ENCODE measurements at places on chromosomes 4 and X. TPM values are rescaled to one million over a fixed set of nuclear protein-coding genes. Genes with fewer than 3 reads are reported as not detected.

GRCh38 chr4:7255488-7255881 is 63.1 kb downstream of the SORCS2 start:
- DNase-seq: no peak
- H3K27ac ChIP-seq: no peak overlapping the region
- H3K4me1 ChIP-seq: no peaks in the 10 kb centered on the region
- H3K36me3 ChIP-seq: no peaks in the 10 kb centered on the region

The PABPC4L gene
- total RNA-seq: not detected

- no peaks in the 10 kb centered on the region for H3K36me3 ChIP-seq
- no peak overlapping the region for H3K27ac ChIP-seq
- no peak overlapping the region for H3K4me3 ChIP-seq
- no peak for DNase-seq
- peaks cover 18% of the 10 kb centered on the region for H3K4me1 ChIP-seq
Observed at GRCh38 chrX:2897311-2897689, 31.8 kb downstream of the ARSD start.

- H3K36me3 ChIP-seq: no peaks in the 10 kb centered on the region
- no peak overlapping the region for H3K4me3 ChIP-seq
- H3K27ac ChIP-seq: no peak overlapping the region
- H3K4me1 ChIP-seq: no peaks in the 10 kb centered on the region
- H3K27me3 ChIP-seq: no peaks in the 10 kb centered on the region
- DNase-seq: no peak
Observed at GRCh38 chr4:181611946-181612600, 631.1 kb upstream of the TENM3 start.

DNA sequence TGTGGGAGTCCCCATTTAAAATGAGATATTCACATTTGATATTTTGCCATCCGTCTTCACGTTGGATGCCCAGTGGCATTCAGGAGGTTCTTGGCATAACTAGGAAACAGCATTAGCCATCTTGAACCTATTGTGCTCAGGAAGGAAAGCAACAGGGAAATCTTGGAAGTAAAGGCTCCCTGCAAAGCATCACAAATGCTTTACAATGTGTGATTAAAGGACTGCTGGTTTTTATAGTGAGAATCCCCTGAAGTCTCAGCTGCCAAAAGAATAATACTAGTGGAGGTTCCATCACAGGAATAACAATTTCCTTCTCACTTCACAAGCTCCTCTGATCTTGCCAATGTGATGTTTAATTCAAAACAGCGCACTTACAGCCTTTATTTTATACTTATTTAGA is 49.7 kb upstream of the NPNT start:
- no peaks in the 10 kb centered on the region for H3K4me1 ChIP-seq
- no peak overlapping the region for H3K4me3 ChIP-seq
- no peak overlapping the region for H3K27ac ChIP-seq
- no peaks in the 10 kb centered on the region for H3K27me3 ChIP-seq
- DNase-seq: no peak

The ITGB1BP2 gene
- 6.3 TPM for total RNA-seq

DNA sequence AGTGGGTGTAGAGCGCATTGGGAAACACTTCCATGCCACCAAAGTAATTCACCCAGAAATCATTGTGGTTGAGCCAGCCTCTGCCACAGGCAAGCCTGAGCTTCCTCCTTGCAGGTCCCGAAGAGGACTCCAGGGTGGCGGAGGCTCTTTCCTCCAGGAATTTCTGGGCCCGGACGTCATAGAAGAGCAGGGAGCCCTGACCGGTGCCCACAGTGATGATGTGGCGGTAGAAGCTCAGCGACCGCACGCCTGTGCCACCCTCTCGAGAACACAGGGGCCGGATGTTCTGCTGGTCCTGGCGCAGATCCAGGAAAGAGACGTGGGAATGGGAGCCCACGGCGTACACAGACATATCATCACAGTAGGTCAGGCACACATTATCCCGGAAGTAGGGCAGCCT is 1.3 kb downstream of the DCAF12L1 start:
- DNase-seq: no peak
- H3K4me3 ChIP-seq: no peak overlapping the region
- no peak overlapping the region for H3K27ac ChIP-seq
- H3K27me3 ChIP-seq: no peaks in the 10 kb centered on the region
- no peaks in the 10 kb centered on the region for H3K36me3 ChIP-seq
- H3K4me1 ChIP-seq: no peaks in the 10 kb centered on the region

The UGT2B10 gene
- not detected for total RNA-seq

DNA sequence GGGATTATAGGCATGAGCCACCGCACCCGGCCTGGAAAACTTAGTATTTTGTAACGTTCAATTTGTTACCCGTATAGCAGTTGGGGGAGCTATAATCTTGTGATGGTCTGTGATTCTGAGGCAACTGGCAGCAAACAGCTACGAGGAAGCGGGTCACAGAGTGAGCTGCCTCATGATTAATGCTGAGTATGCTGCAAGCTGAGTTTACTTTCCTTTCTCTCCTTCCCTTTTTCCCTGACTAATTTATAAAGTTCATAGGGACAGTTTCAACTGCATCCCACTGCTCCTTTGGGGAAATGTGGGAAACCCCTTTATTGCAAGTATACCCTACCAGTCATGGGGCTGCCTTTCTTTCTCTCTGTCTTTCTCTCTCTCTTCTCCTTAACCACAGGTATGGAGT is 17.7 kb upstream of the ELOVL6 start:
- no peak overlapping the region for H3K27ac ChIP-seq
- DNase-seq: no peak
- no peak overlapping the region for H3K4me3 ChIP-seq
- H3K27me3 ChIP-seq: peaks cover 20% of the 10 kb centered on the region

GRCh38 chr4:153747406-153747955 is 12.3 kb downstream of the RNF175 start:
- H3K4me3 ChIP-seq: no peak overlapping the region
- H3K4me1 ChIP-seq: no peaks in the 10 kb centered on the region
- DNase-seq: no peak
- H3K27me3 ChIP-seq: peaks cover 38% of the 10 kb centered on the region

DNA sequence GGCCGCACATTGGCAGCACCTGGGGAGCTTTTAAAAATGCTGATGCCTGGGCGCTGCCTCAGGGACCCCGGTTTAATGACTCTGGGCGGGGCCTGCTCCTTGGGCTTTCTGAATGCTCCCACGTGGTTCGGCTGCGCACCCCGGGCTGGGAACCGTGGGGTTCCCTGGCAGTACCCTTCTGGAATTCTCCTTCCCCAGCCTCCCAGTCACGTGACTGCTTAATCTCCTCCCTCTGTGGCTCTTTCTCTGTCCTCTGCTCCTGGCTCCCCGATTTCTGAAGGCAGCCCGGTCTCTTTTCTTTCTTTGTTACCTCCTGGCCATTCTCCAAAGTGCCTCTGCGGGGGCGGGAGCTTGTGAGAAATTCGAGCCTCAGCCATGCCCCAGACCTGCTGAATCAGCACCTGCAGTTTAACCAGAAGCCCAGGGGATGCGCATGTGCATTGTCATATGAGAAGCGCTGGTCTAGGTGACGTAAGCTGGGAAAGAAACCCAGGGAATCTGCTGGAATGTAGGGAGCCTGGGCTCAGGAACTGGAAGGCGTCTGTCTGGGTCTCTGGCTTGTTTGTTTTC is 16.6 kb downstream of the CLCN4 start:
- no peaks in the 10 kb centered on the region for H3K36me3 ChIP-seq
- no peak for DNase-seq
- no peak overlapping the region for H3K4me3 ChIP-seq

The MXRA5 gene
- total RNA-seq: not detected

DNA sequence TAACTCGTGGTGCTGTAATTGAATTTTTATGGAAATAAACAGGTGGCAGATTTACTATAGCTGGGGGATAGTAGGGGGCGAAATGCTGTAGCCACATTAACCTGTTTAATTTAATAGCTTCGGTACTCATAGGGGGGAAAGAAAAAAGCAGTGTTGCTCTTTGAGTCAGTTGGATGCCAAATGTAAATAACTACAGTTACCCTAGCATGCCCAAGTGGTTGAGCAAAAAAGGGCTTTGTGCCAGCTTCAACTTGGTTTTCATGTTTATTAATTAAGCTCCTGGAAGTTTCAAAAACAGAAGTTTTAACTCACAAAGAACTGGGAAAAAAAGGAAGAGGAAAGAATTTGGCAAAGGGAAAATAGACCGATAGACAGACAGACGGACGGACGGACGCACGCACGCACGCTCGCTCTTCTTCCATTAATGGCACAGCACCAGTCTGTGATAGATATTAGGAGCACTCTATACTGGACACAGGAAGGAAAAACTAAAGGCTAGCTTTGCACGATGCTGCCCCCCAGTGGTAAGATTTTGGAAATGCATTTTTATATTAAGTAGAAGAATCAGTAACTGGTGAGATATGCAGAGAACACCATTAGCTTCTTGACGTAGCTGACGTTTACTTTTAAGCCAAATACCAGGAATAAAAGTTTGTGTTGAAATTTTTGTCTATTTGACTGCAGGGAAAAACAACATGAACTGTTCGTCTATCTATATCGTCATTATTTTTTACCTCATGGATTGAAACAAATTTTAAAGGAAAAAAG is 151.8 kb downstream of the SLC7A11 start:
- DNase-seq: no peak
- no peaks in the 10 kb centered on the region for H3K36me3 ChIP-seq
- H3K27me3 ChIP-seq: no peaks in the 10 kb centered on the region
- H3K27ac ChIP-seq: no peak overlapping the region
- H3K4me3 ChIP-seq: no peak overlapping the region

The PPM1K gene
- 76.8 TPM for total RNA-seq

The SH3RF1 gene
- not detected for total RNA-seq

The MAGEA12 gene
- total RNA-seq: not detected

GRCh38 chrX:15761564-15762191 is 23.6 kb downstream of the CA5B start:
- peak overlapping the region; percentile 56 for H3K27ac ChIP-seq

The ZXDB gene
- total RNA-seq: 5.1 TPM

DNA sequence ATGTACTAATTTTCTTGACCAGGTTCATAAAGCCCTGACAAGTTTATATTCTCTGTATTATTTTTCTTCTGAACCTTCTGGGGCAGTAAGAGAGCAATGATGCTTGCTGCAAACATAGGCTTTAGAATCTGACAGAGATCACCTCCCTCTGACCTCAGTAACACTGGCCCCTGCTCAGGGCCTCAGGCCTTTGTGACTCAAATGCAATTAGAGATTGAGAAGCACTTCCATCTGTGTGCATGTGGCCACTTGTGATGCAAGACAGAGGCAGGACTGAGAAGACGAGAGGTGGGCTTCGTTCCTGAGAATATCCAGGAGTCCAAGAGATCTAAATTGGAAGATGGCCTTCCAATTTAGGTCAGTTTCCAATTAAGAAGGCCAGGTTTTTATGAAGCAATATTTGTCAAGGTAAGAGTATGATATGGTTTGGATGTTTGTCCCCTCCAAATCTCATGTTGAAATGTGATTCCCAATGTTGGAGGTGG is 82.8 kb upstream of the VEGFC start:
- no peaks in the 10 kb centered on the region for H3K4me1 ChIP-seq
- H3K36me3 ChIP-seq: no peaks in the 10 kb centered on the region
- no peaks in the 10 kb centered on the region for H3K27me3 ChIP-seq
- no peak for DNase-seq
- H3K4me3 ChIP-seq: no peak overlapping the region
- no peak overlapping the region for H3K27ac ChIP-seq

The IDS gene
- 106 TPM for total RNA-seq

GRCh38 chrX:84933956-84934556 is 69.6 kb upstream of the APOOL start:
- H3K36me3 ChIP-seq: no peaks in the 10 kb centered on the region
- H3K4me1 ChIP-seq: no peaks in the 10 kb centered on the region
- no peaks in the 10 kb centered on the region for H3K27me3 ChIP-seq
- H3K4me3 ChIP-seq: no peak overlapping the region
- no peak overlapping the region for H3K27ac ChIP-seq

The CHM gene
- 19.3 TPM for total RNA-seq

GRCh38 chrX:78592030-78592429 is 67.1 kb downstream of the RTL3 start:
- H3K4me3 ChIP-seq: no peak overlapping the region
- H3K4me1 ChIP-seq: peaks cover 7% of the 10 kb centered on the region
- H3K27ac ChIP-seq: no peak overlapping the region
- peaks cover 4% of the 10 kb centered on the region for H3K36me3 ChIP-seq

GRCh38 chr4:149795256-149795655 is 20.4 kb downstream of the IQCM start:
- no peaks in the 10 kb centered on the region for H3K36me3 ChIP-seq
- no peak overlapping the region for H3K4me3 ChIP-seq
- H3K27me3 ChIP-seq: no peaks in the 10 kb centered on the region
- DNase-seq: no peak
- no peak overlapping the region for H3K27ac ChIP-seq

DNA sequence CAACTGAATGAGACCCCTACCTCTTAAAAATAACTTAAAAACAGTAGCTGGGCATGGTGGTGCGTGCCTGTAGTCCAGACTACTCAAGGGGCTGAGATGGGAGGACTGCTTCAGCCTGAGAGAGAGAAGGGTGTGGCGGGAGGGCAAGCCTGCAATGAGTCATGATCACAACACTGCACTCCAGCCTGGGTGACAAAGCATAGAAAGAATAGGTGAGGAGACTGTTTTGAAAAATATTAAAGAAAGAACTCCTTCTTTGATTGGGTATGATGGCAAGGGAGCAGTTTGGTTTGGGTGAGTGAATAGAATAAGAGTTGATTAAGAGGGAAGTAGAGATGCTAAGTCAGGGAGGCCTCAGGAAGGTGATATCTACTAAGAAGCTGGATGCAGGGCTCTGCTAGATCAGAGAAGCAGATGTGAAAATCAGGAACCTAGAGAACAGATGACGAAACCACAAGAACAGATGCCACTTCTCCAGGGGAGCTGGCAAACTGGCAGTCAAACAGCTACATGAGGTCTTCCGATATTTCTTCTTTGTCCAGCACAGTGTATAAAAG is 318.6 kb downstream of the OPHN1 start:
- no peak for DNase-seq
- no peaks in the 10 kb centered on the region for H3K36me3 ChIP-seq

The FABP2 gene
- not detected for total RNA-seq

DNA sequence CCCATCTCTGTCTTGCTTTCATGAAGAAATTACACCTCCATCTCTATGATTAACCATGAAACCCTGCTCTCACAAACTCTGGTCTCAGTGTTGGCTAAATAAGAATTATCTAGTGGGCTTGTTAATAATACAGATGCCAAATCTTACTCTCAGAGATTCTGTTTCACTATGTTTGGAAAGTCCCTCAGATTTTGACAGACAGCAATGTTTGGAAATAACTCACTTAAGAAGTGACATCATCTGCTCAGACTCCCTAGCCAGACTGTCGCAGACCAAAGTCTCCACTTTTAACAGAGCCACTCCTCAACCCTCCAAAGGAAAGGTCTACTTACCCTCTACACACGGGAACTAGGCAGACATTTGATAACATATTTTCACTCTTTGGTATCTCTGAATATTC is 328.5 kb upstream of the FGF16 start:
- H3K36me3 ChIP-seq: no peaks in the 10 kb centered on the region
- no peaks in the 10 kb centered on the region for H3K4me1 ChIP-seq
- no peak overlapping the region for H3K27ac ChIP-seq

The ATP6AP1 gene
- total RNA-seq: 42.0 TPM

The PRSS48 gene
- not detected for total RNA-seq

- H3K36me3 ChIP-seq: no peaks in the 10 kb centered on the region
- H3K27me3 ChIP-seq: no peaks in the 10 kb centered on the region
- no peak for DNase-seq
- no peak overlapping the region for H3K4me3 ChIP-seq
- H3K4me1 ChIP-seq: no peaks in the 10 kb centered on the region
- H3K27ac ChIP-seq: no peak overlapping the region
Observed at GRCh38 chr4:34422472-34423175, 1821.7 kb downstream of the ARAP2 start.

GRCh38 chr4:24778464-24779225 is 16.7 kb upstream of the SOD3 start:
- peaks cover 1% of the 10 kb centered on the region for H3K27me3 ChIP-seq
- DNase-seq: no peak
- no peak overlapping the region for H3K4me3 ChIP-seq
- H3K36me3 ChIP-seq: no peaks in the 10 kb centered on the region
- H3K4me1 ChIP-seq: no peaks in the 10 kb centered on the region

The TMEM150C gene
- not detected for total RNA-seq

Measured in activated CD8-positive, alpha-beta memory T cell treated with anti-CD3 and anti-CD28 coated beads, Interleukin-2, amount 10 ng/mL, durations not matched to agents 7 days and 5 days (primary cell).